ENCODE measurements at places on chromosomes 5 and 9.

DNA sequence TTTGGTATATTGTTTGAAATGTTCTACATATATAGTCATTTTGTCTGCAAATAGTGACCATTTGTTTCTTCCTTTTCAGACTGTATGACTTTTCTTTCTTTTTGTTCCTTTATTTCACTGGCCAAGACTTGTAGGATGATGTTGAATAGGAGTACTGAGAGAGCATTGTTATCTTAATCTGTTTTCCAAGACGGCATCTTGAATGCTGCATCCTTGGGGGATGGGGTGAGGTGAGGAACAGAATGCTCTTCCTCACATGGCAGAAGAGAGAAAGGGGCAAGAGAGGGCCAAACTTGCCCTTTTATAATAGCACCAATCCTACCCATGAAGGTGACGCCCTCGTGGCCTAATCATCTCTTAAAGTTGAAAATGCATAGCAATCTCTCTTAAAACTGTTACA, 3.7 kb upstream of the ZNF510 start:
- DNase-seq = no peak

DNA sequence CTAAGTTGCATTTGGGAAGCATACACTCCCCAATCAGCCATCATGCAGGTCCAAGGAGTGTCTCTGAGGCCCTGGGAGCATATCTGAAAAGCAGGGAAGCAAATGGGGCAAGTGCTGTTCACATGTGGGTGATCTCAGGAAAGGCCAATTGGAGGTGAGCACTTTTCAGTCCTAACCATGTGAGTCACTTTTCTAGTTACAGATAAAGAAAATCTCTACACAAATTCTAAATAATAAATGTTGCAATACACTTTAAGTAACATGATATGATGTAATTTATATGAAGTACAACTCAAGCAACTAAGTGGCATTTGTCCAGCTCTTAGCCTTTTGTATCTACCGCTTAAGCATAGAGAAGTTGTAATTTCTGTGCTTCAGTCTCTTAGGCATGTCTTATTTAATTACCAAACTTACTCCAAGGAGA, 18.4 kb downstream of the ADAMTS16 start:
- peak; percentile 41 for DNase-seq

DNA sequence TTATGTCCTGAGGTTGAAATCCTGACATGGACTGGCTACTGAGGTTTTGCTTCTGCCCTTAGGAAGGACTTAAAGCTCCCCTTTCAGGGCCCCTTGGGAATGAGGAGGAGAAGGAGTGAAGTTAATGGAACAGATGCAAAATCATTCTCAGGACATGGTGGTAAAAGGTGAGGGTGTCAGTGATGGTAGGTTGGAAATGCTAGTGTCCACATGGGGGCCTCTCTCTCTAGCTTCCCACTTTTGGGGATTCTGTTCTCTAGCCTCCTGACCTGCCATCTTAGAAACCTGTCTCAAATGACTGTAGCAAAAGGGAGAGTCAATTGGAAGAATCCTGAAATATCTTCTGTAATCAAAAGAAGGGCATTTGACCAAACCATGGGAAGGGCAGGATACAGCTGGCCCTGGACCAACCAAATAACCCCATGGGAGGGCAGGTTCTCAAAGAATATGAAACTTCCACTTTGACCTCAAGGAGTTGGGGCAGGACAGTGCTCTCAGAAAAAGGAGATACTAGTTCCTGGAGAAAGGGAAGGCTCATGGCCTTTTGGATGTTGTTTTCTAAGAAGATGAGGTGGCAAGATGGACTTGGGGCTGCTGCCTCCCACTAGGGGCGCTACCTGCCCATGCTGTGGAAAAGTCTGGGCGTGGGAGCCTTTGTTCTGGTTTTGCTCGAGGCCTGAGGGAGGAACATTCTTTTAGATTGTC, 21.2 kb upstream of the MLANA start:
- no peak for DNase-seq

DNA sequence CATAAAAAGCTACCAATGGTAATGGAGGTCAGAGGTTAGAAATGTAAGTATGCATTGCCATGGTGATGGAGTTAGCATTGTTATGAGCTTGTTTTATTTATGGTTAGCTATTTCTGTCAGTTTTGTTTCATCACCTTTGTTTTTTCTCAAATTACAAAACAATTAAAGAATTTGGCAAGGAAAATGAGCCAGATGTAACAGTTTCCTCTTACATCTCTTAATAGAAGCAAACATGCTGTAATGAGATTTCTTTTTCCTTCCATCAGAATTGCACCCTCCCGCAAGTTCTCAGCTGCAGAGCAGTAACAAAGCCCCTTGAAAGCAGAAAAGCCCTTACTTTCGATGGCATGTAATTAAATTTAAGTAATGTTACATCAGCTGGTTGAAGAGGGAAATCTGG, 233.0 kb downstream of the SGCD start:
- DNase-seq = no peak

- peak; percentile 44 for DNase-seq
These were observed 128.3 kb downstream of the DOCK2 start for GRCh38 chr5:169765176-169765996.

DNA sequence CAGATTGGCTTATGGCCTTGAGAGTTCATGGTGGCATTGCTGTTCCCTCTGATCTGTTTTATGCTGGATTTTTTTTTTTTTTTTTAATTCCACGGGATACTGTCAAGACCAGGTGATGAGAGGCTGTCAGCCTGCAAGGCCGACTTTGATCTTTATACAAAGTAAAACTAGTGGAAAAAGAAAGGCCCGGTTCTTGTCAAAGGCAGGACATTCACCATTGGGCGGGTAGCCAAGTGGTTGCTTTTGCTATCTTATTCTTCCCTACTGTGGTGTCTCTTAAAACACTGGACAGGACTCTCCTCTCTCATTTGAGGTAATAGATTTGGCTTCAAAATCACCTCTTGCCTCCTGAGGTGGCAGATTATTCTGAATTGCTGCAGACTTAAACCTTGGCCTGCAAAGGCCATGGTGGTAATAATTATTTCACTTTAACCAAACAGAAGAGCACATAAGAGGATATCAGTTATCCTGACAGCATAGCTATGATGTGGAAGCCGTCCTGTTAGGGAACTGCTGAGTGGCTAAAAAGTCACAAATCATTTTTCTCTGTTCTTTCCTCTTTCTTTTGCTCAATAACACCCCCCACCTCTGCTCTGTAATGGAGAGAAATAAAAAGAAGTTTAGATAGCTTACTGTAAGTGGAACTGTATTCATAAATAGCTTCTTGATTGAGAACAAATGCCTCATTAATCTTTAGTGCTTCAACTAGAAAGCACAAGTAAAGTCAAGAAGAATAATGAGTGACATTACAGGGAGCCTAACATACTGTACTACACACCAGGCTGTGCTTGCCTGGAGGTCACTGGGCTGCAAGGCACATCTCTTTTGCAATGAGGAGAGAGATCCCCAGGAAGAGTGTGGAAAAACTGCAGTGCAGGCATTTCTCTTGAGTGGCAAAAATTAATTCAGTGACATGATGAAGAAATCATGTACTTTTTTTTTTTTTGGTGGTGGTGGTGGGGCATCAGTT, 275.6 kb downstream of the KDM4C start:
- peak; percentile 21 for DNase-seq

DNA sequence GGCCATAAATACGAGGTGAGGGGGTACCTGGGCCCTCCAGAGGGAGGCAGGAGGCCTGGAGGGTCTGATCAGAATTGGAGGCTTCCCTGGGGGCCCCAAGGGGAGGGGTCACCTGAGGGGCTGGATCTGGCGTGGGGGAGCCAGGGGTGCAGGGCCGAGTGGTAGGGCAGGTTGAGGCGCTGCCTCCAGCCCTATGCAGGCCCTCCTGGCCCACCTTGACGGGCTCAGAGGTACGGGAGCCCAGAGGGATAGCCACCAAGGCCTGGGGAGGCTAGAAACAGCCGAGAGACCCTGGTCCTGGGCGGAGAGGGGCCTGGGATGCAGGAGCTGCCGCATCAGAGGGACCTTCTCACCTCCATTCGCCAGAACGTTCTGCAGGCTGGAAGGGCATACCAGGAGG, 24.3 kb downstream of the LHX3 start:
- no peak for DNase-seq

DNA sequence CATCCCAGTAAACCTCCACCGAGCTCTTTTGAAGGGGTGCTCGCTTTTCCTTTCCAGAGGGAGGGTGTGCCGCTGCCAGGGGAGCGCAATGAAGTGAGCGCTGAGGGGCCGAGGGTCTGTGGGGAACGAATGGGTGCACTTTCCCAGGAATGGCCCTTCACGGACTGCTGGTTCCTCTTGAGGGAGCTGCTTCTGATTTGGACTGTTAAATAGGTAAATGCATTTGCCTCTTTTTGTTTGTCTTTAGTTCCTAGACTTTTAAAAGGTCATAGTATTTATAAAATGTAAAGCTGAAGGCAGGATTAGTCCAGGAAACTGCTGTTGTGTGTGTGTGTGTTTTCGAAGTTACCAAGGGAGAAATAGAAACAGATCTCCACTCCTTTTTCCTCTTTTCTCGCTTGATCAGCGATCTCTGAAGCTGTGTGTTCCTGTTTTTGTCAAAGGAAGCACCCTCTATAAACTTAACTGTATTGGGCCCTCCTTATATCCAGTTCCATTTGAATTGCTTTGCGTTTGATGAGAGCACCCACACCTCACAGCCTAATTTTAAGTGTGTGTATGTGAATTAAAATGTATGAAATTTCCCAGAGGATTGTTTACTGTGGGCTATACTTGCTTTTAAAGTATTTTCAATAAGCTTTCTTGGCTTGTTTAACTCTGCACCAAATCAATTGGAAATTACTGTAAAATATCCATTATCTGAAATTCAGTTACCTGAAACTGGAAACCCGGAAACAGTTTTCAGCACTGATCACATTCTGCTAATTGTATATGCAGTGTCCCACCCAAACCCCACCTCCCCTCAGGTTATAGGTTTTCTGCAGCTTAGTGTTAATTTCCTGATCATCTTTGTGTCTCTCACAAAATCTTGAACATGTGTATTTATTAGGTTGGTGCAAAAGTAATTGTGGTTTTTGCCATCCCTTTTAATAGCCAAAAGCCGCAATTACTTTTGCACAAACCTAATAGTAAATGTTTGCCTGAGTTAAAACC, 966 bp downstream of the SNX2 start:
- DNase-seq = peak; percentile 58

GRCh38 chr9:116032683-116033440, 120.7 kb upstream of the PAPPA start:
- no peak for DNase-seq

GRCh38 chr9:121268851-121269641, 1.1 kb downstream of the GSN start:
- no peak for DNase-seq
